T-helper 2 cell (primary cell): ENCODE measurements at places on chromosomes 6 and 20.

- DNase-seq = no peak
Measured at GRCh38 chr6:25392372-25392771, 113.2 kb downstream of the CARMIL1 start.

- no peak for DNase-seq
Measured at GRCh38 chr6:39073471-39074355, 25.1 kb downstream of the GLP1R start.

- DNase-seq = peak; percentile 91
Measured at GRCh38 chr6:87756858-87757257, 54.8 kb upstream of the AKIRIN2 start.

- DNase-seq = no peak
Measured at GRCh38 chr6:2990248-2990931, 9.3 kb upstream of the NQO2 start.

GRCh38 chr6:48027704-48028435 lies 83.1 kb downstream of the PTCHD4 start:
- peak; percentile 62 for DNase-seq

DNA sequence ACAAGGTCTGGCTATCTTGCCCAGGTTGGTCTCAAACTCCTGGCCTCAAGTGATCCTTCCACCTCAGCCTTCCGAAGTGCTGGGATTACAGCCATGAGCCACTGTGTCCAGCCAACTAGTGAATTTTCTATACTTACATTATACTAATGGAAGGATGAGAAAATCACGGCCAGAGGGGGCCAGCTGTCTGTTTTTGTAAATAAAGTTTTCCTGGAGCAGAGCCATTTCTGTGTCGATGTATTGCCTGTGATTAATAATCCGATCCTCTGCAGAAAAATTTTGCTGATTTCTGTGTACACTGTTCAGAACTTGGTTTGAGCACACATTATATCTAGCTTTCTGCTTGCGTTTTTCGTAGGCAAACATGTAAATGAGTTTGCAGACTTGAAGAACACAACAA lies 28.8 kb downstream of the PTPRT start:
- no peak for DNase-seq

DNA sequence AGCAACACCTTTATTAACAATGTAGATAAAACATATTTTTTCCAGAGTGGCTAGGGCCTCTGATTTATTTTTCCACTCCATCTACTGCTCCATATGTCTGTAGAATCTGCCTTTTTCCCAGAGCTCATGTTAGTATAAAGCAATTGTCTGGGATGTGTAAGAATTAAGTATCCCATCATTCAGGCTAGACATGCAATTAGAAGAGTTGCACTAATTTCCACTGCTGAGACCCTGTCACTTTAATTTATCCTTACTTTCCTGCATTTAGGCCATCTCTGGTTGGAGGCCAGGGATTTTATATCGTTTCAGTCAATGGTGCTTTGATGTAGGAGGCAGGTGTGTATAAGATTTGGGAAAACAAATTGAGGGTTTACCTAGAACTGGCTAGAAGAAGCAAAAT lies 286.1 kb upstream of the POU3F2 start:
- DNase-seq = no peak

- no peak for DNase-seq
Measured at GRCh38 chr6:167872538-167873210, 46.0 kb downstream of the AFDN start.

DNA sequence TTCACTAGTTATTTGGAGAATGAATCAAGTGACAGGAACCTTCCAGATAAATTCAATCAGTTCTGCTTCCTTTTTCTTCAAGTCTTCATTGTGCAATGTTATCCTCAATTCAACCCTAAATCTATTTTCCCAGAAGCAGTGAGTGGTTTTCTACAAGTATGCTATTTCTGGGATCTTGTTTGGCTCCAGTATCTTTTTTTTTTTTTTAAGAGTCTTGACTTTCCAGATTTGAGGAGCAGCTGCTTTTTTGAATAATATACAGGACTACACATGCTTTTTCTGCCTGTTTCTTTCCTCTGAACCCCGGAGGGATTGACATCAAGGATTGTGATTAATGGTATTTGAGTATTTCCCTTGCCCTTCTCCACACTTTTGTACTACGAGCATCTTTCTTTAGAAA lies 339.2 kb upstream of the JAG1 start:
- DNase-seq = no peak

- DNase-seq = no peak
Measured at GRCh38 chr20:34583544-34583943, 25.0 kb downstream of the MAP1LC3A start.

DNA sequence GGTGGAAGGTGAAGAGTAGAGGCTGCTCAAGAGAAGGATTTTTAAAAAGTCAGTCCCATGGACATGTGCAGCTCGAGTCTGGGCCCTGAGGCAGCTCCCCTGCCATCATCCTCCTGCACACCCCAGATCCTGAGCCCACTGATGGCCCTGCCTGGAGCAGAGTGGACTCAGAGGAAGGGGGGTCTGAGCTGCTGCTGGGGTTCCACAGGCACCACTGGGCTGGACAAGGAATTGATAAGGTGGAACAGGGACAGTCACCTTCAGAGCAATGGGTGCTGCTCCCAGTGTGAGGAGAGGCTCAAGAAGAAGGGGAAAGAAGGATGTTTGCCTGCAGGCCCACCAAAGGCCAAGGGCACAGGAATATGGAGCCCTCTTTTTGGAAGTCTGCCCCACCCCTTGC lies 6.2 kb downstream of the ULBP2 start:
- DNase-seq = no peak

DNA sequence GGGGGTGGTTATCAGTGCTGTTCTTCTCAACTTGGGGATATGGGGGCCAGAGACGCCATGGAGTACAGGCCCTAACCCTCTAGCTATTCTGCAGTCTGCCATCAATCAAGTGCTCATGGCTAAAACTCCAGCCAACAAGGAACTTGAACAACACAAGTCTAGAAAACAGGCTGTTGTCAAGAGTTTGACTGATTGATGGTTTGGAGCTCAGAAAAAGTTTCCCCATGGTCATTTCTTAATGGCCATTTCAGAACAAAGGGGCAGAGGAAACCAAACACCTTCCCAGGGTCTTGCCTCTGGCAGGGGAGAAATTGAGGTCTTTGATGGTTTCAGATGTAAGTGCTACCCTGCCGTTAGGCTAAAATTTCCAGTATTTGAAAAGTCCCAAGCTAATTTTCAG lies 15.1 kb downstream of the PCK1 start:
- DNase-seq = no peak

DNA sequence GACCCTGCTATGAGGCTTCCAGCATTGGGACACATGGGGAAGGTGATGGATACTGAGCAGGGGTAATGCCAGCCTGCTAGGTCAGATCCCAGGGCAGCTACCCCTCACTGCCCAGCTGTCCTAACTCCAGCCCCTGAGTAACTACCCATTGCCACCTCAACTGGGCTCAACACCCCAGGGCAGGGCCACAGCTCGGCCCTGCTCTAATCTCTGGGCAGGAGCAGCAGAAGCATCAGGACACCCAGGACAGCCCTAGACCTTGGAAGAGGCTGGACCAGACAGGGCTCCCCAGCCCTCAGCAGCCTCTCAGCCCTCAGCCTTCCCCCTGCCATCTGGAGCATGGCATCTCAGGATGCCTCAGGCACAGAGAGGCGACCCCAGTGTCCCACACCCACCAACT lies 67.4 kb upstream of the TOP1 start:
- no peak for DNase-seq

- no peak for DNase-seq
Measured at GRCh38 chr20:58638467-58639181, 12.5 kb upstream of the STX16 start.

- no peak for DNase-seq
Measured at GRCh38 chr20:57805747-57806146, 95.9 kb upstream of the PMEPA1 start.

- DNase-seq = no peak
Measured at GRCh38 chr6:137968455-137968804, 101.4 kb downstream of the TNFAIP3 start.

DNA sequence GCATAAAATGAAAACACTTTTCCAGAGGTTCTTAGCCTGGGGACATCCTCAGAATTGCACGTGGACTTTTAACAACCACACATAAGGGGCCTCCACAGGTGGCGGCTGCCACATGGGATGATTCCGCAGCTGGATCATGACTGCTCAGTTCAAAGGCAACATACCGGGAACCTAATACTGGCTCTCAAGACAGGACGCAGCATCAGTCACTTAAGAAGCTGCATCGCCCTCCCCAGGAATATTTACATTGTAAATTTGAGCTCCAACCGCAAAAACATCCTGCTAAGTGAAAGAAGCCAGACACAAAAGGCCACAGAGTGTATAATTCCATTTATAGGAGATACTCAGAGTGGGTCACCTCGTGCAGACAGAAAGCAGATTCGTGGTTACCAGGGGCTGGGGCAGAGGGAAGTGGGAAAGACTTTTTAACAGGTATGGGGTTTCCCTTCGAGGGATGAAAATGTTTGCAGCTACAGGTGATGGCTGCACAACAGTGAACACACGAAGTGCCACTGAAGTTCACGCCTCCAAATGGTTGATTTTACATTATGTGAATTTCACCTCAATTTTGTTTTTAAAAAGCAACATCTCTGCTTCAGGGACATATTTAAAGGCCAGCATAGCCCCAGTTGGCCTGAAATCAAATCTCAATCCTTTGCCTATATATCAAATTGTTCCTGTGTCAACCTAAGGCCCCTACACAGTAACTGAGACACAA lies 141.5 kb downstream of the BMP7 start:
- no peak for DNase-seq

GRCh38 chr20:22779878-22780277 lies 195.5 kb upstream of the FOXA2 start:
- no peak for DNase-seq

DNA sequence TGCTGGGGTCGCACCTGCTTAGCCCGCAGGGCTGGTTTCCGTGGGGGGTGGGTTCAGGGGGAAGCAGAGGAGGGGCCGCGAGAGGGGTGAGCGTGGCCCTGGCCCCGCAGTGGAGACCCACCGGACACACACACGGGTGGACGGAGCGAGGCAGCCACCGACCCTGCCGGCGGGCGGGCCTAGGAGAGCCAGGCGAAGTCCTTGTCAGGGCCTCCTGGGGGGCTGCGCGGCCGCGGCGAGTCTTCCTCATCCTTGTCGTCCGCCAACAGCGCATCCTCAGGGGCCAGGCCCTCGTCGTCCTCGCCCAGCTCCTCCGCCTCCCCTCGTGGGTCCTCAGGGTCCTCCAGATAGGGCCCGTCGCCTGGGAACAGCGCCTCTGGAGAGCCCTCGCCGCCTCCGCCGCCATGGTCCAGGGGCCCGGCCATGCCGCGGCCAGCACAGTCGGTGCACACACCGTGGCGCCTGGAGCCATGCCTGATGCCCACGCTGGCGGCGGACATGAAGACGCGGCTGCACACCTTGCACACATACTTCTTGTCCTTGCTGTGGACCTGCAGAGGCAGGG lies 7.3 kb downstream of the SLC2A4RG start:
- no peak for DNase-seq

- no peak for DNase-seq
Measured at GRCh38 chr6:26198722-26199056, 111.5 kb downstream of the HFE start.

- DNase-seq = no peak
Measured at GRCh38 chr20:36582821-36583220, 9.4 kb downstream of the TGIF2 start.

GRCh38 chr6:88135578-88136114 lies 30.5 kb downstream of the CNR1 start:
- DNase-seq = no peak

- no peak for DNase-seq
Measured at GRCh38 chr20:48823476-48823875, 4.3 kb downstream of the PREX1 start.

DNA sequence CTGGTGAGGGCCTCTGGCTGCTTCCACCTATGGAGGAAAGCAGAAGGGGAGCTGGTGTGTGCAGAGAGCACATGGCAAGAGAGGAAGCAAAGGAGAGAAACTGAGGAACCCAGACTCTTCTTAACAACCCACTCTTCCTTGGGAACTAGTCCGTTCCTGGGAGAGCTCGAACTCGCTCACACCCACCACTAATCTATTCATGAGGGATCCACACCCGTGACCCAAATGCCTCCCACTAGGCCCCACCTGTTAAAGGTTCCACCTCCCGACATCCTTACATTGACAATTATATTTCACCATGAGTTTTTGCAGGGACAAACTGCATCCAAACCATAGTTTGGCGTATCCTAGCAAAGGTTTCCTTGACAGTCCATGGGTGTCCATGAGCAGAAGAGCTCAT lies 123.2 kb downstream of the TBC1D7 start:
- DNase-seq = no peak

GRCh38 chr6:137712587-137712986 lies 154.5 kb upstream of the TNFAIP3 start:
- no peak for DNase-seq
